Left renal pelvis (tissue), 4 donors: ENCODE measurements at places on chromosomes 13 and 19.

GRCh38 chr19:49363268-49364082, at the start of gene DKKL1:
Gene DKKL1 (plus strand): TSS chr19:49363877. CDS start chr19:49363999, 122 bp downstream.
- DNase-seq: peak; percentile 94

DNA sequence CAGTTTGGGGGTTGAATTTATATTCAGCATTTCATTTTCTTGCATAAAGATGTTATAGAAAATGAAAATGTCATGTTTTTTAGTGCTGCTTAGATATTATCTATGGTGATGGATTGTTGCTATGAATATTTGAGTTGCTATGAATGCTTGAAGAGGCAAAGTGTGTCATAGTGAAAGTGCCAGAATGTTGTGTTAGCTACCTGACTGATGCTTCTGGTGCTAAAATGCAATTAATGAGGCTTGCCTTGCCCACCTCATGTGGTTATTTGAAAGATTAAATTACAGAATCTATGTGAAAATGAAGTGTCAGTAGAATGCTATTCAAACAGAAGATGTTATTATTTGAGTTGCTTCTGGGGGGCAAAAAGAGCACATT, 62.7 kb upstream of the MYCBP2 start:
- no peak for DNase-seq

- no peak for DNase-seq
Observed at GRCh38 chr13:76886005-76886291, 257 bp downstream of the KCTD12 start.

DNA sequence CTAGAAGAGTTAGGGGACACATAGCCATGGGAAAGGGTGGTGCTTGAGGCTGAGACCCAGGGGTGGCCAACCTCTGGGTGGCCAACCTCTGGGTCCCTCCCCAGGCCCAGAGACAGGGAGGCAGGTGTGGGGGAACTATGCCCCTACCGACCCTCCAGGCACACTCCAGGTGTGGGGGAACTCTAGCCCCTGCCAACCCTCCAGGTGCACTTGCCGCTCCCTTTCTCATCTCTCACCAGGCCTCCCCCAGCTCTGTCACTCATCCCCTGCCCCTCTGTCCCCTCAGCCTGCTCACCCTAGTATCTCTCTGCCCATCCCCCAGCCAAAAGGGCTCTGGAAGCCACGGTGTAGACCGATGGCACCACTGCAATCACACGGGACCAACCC, 10.6 kb upstream of the VSTM2B start:
- no peak for DNase-seq

DNA sequence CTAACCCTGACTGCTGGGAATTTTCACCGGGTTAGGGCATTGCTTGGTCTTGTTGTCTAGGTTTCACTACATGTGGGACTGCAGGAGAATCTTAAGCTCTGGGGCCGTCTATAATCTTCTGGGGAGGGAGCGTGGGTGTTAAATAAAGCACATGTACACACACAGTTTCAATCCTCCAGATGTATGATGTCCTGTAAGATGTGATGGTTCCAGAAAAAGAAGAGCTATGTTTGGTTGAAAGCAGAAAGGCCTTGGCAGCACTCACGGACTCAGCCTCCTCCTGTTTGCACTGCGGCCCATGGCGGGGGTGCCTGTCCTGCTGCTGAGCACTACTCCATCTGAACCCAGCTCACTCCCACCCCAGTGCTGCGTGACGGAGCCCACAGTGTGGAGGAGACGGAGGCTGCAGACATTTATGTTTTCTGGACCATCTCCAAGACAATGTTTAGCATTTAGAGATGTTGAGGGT, 343.5 kb downstream of the TEX29 start:
- DNase-seq: no peak

DNA sequence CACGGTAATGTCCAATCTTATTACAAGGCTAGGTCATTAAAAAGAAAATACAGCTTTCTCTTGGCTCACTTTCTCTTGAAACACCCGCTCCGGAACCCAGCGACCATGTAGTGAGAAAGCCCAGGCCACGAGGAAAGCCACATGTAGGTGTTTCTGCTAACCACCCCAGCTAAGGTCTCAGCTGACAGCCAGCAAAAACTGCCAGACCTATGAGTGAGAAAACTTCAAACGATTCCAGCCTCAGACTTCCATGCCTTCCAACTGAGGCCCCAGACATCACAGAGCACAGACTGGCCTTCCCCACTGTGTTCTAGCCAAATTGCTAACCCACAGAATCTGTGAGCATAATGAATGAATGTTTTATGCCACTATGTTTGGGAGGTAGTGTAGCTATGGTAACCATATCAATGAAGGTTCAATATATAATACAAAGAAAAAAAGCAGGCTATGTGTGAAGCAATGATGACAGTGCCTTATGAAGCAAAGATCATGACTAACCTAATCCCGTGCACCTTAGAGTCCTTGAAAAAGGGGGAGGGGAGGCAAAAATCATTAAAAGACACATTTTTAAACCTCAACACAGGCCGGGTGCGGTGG, 11.9 kb upstream of the TPTE2 start:
- DNase-seq: no peak

GRCh38 chr13:103953859-103954258, 887.6 kb upstream of the SLC10A2 start:
- DNase-seq: no peak

DNA sequence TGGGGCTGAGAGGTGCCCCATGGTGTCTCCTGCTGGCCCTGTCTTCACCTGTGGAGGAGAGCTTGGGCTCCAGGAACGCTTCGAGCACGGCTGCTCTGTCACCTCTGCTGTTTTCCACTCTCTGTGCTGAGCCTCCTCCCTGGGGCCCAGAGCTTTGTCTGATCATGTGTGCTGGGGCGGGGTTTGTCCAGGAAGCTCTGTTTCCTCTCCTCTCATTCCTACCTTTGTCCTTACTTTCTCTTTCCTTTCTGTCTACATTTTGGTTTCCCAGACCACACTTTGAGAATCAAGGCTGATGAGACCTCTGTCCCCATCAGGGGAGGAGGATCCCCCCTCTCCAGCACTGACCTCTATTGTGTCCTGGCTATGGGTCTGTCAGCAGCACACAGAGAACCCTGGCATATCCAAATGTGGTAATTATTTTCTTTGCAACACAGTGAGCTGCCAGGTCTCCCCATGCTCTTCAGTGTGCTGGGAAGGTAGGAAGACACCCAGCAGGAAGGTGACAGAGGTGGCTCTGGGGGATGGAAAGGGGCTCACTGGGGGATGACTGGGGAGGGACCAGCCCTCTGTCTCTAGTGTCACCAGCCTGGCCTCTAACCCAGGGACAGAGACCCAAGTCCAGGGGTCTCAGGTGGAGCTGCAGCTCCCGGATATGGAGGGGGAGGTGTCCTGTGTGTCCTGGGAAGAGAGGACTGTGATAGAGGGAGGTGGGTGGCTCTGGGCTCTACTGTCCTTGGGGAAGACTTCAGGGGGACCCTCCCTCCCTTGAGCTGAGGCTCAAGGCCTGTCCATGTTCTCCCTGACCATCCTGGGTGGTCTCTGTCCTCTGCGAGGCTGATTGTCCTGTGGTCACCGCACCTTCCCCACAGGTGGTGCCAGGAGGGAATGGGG, at the start of gene CEACAM1:
CEACAM1 (minus strand) TSS at position 128 of the 894 bp plus-strand sequence; CDS start at position 21, 107 bp downstream.
- no peak for DNase-seq

DNA sequence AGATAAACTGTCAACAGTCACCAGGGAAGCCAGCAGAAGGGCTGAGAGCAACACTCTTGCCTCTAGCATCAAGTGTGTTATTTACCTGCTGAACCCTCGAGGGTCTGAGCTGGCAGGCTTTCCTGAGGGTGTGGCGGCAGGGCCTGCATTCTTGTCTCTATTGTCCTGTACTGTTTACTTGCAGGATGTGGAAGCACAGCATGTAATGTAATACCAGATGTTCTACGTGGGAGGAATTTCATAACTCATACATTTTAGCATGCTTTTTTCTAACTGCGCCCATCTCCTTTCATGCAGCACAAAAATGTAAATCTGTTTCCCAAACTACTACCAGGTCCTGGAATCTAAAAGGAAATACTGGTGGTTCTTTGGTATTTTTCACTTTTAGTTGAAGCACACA, 153.1 kb downstream of the RGCC start:
- no peak for DNase-seq

- DNase-seq: no peak
Observed at GRCh38 chr13:33871207-33872004, 53.5 kb downstream of the RFC3 start.

- DNase-seq: no peak
Observed at GRCh38 chr19:35015270-35015953, 14.9 kb upstream of the SCN1B start.

GRCh38 chr13:41402691-41403511, 54.4 kb upstream of the RGCC start:
- DNase-seq: no peak

DNA sequence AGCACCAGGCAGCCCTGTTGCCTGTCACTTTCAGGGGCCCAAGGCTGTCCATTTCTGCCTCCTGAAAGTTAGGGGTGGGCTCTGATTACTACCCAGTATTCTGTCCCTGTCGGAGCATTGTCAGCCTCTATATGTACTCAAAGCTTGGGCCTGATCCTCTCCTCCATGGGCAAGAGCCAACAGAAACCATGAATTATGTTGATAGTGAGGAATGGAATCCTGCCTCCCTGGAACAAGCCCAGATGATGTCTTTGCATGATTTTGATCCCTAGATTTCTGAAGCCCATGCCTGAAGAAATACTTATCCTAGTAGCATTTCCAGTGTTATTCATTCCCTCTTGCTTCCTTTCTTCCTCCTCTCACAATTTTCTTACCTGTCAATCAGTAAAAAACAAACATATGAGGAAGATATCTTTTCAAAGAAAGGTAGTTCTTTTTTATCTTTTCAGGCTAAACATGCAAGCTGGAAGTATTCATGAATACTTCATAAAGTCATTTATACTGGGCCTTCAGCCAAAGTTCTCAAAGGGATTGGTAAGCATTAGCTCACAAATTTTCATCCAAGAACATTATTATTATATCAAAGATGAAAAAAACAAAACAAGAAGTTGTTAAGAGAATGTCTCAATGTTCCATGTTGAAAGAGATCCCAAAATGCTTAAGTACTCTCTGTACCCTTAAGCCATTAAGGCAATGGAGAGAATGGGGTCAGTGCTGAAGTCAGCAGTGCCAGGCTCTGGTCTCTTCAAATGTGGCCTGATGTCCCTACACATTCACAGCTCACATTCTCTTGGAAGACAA, 171.7 kb downstream of the NHLRC3 start:
- no peak for DNase-seq

DNA sequence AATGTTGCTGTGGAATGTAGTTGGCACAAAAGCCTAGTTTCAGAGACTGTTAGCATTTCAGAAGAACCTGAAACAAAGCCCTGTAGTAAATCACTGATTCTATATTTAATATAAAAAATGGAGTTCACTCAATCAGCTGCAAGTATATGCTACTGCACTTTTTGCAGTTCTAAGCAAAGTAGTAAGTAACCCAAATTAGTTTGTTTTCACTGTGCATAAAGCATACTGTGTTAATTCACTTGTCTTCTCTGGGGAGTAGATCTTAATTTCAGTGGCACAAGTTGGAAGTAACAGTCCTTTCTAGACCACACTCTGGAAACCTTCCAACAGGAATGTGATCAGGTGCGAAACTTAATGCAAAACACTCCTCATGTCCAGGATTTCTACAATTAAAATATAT, 139.3 kb downstream of the DACH1 start:
- DNase-seq: no peak

GRCh38 chr13:56198350-56198749, 942.4 kb upstream of the PRR20A start:
- no peak for DNase-seq

GRCh38 chr19:39224910-39225309, 19.9 kb downstream of the IFNL3 start:
- DNase-seq: no peak
